ENCODE measurements at places on chromosomes 1 and 21. TPM values are rescaled to one million over a fixed set of nuclear protein-coding genes. Genes with fewer than 3 reads are reported as not detected.

DNA sequence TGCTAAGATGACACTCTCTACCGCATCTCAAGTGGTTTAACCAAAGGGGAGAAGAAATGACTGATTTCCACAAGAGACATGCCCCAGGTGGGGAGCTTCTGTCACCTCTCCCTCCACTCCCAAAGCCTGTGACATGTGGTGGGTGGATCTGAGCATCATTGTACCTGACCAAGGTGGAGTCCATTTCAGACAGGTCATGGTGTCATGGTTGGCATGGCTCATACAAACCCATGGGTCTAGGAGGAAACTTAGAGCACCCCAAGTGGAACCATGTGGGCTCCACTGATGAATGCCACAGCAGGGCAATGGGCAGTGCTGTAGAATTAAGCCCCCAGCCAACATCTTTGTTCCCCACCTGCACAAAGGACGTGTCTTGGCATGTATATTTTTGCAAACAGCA lies 131.5 kb upstream of the EDN2 start:
- peak overlapping the region; percentile 21 for H3K27ac ChIP-seq
- H3K36me3 ChIP-seq, result peaks cover 7% of the 10 kb centered on the region
- DNase-seq, result no peak

GRCh38 chr1:190226006-190226405 lies 251.7 kb downstream of the BRINP3 start:
- DNase-seq, result no peak
- H3K27ac ChIP-seq, result no peak overlapping the region
- no peak overlapping the region for H3K4me3 ChIP-seq
- no peaks in the 10 kb centered on the region for H3K4me1 ChIP-seq
- H3K36me3 ChIP-seq, result no peaks in the 10 kb centered on the region

- no peak overlapping the region for H3K4me3 ChIP-seq
- no peaks in the 10 kb centered on the region for H3K36me3 ChIP-seq
Observed at GRCh38 chr21:37639756-37640155, 273.2 kb downstream of the DYRK1A start.

DNA sequence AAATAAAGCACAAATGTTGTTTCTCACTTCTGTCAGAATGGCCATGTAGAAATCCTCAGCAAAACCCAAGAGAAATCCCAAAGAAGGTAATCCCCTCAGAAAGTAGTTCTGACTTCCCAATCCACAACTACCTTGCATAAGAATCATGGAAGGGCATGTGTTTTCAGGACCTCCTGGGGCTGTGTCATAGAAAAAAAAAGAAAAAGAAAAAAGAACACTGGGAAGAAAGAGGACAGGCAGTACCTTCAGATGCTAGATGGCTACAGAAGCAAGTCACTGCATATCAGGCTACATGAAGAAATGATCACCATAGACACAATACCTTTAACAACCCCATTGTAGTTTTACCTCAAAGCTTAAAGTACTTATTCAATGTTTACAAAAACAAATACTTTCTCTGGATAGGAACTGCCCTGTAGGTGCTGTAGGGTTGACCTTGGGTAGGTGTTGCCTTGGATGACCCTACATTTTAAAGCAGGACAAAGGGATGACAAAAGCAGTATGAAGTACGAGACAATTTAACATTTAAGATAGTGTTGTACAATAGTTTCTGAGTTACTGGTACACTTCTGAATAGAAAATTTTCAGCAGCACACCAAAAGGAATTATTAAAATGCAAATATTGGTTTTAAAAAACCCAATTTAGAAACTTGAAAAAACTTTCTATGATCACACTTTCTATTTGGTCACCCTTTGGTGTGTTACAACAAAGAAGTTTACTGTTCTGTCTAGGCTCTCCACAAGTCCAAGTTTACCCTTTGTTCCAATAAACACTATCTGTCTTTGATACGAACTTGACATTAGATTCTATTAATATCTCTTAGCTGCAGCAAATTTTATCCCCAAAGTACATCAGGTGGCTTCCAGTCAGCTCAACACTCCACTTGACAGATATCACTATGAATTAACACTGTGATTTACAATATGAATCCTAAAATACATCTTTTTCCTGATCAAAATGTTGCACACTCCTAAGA lies 5.0 kb downstream of the TRIT1 start:
- no peak overlapping the region for H3K4me3 ChIP-seq
- H3K36me3 ChIP-seq, result peaks cover 11% of the 10 kb centered on the region
- H3K27ac ChIP-seq, result no peak overlapping the region
- H3K27me3 ChIP-seq, result no peaks in the 10 kb centered on the region

The IL22RA1 gene
- total RNA-seq, result not detected

Measured in activated CD4-positive, alpha-beta T cell treated with anti-CD3 and anti-CD28 coated beads, Interleukin-2, amount 10 ng/mL, durations not matched to agents 7 days and 5 days (primary cell).